ENCODE measurements at places on chromosomes 1 and 21. TPM values are rescaled to one million over a fixed set of nuclear protein-coding genes. Genes with fewer than 3 reads are reported as not detected.

SPRR2B gene
- total RNA-seq = not detected

NBPF3 gene
- 4.6 TPM for total RNA-seq

BRDT gene
- not detected for total RNA-seq

- DNase-seq = no peak
These were observed 428 bp upstream of the ZNF678 start for GRCh38 chr1:227562933-227563323.

GRCh38 chr1:154441241-154441888, 36.2 kb downstream of the IL6R start:
- no peak for DNase-seq

DNA sequence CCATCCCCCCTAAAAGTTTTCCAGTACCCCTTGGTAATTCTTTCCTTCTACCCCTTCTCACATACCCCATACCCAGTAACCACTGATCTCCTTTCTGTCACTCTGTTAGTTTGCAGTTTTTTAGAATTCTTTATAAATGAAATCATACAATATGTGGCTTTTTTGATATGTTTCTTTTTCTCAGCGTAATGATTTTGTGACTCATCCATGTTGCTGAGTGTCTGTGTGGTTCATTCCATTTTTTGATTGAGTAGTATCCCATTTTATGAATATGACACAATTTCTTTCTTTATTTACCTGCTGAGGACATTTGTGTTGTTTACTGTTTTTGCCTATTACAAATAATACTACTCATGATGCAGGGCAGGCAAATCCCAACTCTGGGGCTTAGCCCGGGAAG, 1605.3 kb downstream of the BRINP3 start:
- no peak for DNase-seq
